ENCODE measurements at places on chromosomes 12 and 14.

DNA sequence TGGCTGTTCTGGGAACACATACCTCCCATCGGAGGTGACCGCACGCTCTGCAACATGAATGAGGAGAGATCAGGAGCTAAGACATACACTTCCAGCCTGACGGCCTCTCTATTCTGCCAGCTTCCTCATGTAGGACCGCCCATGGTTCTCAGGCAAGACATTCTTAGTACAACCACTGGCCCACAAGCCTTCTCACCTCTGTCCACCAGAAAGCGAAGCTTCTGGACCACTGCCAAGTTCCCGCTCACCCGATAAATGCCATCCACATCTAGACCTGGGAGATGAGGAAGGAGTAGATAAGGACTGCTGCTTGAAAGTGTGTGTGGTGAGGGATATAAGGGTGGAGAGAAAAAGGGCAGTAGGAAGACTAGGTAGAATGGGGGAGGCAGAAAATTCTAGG lies 5.2 kb downstream of the ARHGAP9 start:
- no peak for DNase-seq

DNA sequence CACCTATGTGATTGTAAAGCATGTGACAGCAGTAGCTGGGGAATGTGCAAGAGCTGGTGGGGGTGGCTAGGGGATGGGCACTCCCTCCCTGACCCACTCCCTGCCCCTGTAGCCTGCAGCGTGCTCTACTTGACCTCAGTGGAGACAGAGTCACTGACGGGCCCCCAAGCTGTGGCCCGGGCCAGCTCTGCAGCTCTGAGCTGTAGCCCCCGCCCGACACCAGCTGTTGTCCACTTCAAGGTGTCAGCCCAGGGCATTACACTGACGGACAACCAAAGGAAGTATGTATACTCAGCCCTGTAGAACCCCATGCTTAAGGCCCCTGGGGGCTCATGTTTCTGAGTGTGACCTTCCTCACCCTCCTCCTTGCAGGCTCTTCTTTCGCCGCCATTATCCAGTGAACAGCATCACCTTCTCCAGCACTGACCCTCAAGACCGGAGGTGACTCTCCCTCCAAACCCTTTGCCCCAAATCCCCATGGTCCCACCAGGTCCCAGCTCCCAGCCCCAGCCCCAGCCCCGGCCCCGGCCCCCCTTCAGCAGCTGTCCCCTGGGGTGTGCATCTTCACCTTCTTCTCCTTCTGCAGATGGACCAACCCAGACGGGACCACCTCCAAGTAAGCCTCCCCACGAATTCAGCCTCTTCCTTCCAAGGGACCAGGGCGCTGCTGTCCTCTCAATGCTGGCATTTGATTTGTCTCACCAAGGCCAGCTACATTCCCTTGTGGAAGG lies 13.3 kb downstream of the TNS2 start:
- no peak for DNase-seq

- DNase-seq: no peak
These were observed 48.7 kb downstream of the RAB35 start for GRCh38 chr12:120067901-120068300.

GRCh38 chr14:33062476-33062875 lies 123.8 kb downstream of the NPAS3 start:
- DNase-seq: no peak

DNA sequence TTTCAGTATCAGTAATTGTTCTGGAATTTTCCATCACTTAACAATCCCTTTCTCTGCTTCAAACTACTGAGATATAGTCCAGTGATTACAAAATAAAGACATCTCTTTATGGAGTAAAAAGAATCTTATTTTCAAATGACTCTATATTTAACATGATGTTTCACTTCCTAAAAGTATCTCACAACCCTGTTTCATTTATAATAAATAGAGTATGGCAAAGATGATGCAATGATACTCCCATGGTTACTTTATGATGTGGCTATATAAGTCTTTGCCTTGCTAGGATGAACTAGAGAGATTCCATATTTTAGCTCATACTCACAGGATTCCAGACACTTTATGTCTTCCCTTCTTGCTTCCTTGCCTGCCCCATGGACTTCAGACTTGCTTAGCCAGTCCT lies 953.5 kb upstream of the MDGA2 start:
- no peak for DNase-seq

DNA sequence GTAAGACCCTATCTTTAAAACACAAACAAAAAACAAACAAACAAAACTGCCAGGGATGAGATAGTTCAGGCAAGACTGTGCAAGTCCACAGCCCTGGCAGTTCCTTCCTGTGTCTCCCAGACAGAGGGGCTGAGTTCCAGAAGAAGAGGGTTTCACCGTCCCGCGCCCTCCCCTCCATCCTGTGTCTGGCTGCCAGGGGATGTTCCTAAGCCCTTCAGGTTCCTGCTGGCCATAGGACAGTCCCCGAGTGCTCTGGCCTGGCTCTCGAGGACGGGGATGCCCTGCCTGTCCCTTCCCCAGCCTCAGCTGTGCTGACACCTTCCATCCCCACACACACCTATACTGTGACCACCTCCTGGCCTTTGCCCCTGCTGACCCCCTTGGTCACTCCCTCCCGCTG lies 40.6 kb upstream of the EIF5 start:
- no peak for DNase-seq

DNA sequence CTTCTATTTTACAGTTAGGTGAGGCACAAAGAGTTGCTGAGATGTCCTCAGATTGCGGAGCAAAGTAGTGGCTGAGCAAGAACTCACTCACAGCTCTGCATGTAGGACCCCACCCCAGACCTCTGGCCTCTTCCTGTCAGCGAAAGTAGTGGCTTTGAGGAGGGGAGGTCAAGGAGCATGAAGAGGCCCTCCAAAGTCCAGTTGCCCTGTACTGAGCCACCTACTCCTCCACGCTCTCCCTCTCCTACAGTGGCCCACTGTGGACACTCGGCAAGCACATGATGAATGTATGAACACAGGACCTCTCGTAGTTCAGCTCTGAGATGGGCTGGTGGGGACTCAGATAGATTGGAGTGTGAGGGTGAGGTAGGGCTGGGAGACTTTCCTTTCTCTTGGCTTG lies 5.3 kb upstream of the PLEKHH1 start:
- DNase-seq: no peak

- DNase-seq: no peak
These were observed 413.5 kb upstream of the STXBP6 start for GRCh38 chr14:25463480-25463879.

Data from CD4-positive, alpha-beta T cell treated with Interleukin-1 beta for 1 hour (primary cell).